ENCODE measurements at places on chromosomes 11 and 22.

DNA sequence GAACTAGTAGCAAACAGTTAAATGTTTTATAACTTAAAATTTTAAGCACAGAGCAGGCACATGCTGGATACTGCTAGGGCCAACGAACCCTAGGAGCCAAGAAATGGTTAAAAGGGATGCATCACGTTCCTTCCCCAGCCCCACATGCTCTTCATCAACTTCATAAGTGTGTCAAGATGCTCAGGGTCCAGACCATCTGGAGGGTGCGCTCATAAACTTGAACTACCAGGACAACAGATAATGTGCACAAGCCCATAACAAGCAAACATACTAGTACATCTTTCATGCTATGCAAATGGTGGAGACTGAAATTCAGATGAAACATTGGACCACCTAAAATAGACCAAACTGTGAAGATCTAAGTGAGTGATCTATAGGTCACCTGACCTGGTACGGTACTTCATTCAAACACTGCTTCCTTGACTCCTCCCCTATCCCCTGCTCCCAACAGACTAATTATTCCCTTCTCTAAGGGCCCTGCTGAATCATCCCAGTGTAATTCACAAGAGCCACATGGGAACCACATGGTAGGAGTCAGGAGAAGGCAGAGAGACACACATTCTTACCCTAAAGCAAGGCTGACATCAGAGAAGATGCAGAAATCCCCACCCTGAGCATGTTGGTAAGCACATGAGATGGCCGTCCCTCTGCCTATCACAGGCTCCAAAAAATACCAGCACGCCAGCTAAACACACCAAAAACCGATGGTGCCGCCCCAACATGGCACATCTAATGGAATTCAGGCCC, 83.9 kb downstream of the ETS1 start:
- no peak for DNase-seq

DNA sequence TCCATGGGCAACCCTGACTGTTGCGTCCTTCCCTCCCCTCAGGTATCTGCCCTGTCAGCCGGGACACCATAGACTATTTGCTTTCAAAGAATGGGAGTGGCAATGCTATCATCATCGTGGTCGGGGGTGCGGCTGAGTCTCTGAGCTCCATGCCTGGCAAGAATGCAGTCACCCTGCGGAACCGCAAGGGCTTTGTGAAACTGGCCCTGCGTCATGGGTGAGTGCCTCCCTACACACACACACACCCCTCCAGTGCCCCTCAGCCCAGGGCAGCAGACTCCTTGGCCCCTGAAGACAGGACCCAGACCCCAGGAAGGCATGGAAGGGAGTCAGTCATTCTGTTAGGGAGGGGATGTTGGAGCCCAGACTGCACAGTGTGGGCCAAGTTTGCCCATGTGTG, 17.9 kb upstream of the UVRAG start:
- DNase-seq, result no peak

DNA sequence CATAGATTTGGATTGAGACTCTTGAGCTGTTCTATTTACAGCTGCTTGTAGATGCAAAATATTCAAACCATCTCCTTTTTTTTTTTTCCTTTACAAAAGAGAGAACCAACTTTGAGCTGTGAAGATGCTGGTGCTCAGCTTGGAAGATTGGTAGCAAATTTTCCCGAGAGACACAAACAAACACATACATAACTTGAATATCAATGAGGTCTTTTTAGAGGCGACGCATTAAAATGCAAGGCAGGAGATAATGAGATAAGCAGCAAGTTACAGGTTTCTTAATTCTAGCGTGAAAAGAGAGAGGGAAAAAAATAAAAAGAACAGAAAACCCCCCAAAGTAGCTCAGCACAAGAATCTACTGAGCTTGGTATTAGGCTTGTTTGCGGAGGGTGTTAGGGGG, 247.0 kb upstream of the SORL1-AS1 start:
- no peak for DNase-seq

GRCh38 chr11:64357904-64358535, 942 bp upstream of the RPS6KA4 start:
- DNase-seq, result no peak

- DNase-seq, result no peak
Measured at GRCh38 chr11:78931891-78932290, 357.2 kb upstream of the NARS2 start.

- DNase-seq, result no peak
Measured at GRCh38 chr11:130449996-130450769, 1.7 kb downstream of the ADAMTS15 start.

DNA sequence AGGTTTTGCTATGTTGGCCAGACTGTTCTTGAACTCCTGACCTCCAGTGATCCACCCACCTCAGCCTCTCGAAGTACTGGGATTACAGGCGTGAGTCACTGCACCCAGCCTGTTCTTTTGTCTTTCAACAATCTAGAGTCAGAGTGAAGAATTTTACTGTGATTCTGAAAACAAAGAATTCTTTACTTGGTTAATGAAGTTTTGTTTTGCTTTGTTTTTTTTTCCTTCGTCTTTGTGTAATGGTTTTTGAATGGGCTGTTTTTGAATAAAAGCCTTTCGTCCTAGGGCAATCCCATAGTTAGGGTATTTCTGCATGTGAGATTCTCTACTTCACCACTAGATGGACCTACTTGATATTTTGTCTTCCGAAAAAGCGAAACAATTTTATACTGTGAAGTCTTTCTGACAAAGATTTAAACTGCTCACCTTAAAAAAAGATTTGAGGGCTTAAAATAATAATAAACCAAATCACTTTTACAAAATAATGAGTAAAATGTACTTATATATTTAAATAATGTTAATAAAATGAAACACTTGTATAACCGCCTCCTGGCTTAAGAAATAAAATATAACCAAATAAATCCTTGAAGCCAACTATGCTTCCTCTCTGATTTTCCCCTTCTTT, 43.4 kb upstream of the SC5D start:
- peak; percentile 68 for DNase-seq

DNA sequence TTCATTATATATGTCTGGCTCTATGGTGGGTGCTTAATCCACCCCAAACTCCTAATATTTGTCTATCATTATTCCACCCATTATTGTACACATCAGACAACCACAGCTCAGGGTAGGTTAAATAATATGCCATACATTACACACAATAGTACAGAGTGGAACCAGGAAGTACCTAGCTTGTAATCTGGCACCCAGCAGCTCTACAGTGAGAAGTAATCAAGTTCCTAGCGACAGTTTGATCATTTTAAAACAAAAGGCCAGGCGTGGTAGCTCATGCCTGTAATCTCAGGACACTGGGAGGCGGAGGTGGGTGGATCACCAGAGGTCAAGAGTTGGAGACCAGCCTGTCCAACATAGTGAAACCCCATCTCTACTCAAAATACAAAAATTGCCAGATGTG, 141.0 kb downstream of the LARGE1 start:
- DNase-seq, result no peak

GRCh38 chr11:69320326-69320725, 26.4 kb downstream of the MYEOV start:
- DNase-seq, result no peak

- DNase-seq, result no peak
Measured at GRCh38 chr11:19843079-19843478, 130.4 kb downstream of the NAV2 start.

GRCh38 chr22:46363611-46364321, 28.3 kb downstream of the TRMU start:
- no peak for DNase-seq

DNA sequence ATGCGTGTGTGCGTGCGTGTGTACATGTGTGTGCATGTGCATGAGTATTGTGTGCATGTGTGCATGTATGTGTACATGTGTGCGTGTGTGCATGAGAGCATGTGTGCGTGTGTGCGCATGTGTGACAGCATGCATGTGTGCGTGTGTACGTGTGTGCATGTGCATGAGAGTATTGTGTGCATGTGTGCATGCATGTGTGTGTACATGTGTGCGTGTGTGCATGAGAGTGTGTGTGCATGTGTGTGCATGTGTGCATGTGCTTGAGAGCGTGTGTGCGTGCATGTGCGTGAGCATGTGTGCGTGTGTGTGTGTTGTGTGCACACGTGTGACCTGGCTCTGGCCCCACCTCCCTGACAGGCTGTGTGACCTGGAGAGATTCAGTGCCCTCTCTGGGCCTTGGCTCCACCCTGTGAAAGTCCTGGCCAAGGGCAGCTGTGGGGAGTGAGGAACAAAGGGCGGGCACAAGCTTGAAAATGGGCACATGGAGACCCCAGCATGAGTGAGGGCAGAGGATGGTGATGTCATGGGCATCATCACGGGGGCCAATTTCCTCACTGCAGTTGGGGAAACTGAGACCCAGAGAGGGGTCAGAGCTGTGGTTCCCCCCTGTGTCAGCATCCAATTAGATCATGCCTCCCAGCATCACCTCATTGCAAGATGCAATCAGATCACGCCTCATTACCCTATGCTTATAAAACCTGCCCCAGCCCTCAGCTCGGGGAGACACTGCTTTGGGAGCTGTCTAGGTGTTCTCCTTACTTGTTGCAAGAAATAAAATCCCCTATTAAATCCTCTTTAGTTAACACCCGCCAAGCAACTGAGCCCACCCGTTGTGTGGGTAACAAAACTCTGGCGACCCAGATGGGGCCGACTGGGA, 658 bp downstream of the ACY3 start:
- no peak for DNase-seq

DNA sequence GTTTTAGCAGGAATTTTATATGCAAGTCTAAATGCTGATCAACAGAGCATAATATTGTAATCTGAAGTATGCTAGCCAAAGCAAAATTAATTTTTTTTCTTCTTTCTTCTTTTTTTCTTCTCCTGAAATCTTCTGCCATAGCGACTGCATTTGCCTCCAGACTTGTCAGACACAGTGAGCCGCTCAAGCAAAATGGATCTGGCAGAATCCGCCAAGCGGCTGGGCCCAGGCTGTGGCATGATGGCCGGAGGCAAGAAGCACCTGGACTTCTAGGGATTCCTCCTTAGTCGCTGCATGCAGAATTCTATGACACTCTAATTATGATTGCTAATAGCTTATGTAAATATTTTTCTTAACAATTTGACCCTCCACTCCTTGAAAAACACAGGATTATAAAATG, 27.9 kb downstream of the PAX6 start:
- DNase-seq, result no peak

GRCh38 chr11:58577555-58578135, 1.2 kb upstream of the ZFP91 start:
- no peak for DNase-seq

DNA sequence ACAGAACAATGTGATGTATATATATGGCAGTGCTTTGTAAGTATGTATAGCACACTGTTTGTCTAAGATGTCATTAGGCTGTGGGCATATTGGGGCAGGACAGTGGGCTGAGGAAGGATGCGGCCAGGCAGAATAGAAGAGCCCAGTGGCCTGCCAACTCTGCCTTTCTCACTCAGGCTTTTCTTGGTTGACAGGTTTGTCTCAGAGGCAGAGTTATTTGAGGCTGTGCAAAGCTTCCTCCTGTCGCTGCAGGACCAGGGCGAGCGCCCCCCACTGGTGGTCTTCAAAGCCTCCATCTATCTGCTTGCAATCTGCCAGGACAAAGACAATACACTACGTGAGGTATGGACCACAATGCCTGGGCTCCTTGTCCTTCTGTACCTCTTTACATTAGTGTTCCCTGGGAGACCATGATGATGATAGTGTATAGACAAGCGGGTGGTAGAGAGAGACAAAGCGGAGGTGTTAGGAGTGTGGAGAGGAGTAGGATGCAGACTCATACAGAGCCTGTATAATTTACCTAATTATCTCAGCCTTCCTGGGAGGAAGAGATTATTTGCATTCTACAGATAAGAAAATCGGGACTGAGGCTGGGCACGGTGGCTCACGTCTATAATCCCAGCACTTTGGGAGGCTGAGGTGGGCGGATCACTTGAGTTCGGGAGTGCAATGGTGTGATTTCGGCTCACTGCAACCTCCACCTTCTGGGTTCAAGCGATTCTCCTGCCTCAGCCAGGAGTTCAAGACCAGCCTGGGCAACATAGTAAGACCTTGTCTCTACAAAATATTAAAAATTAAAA, 37.3 kb upstream of the CCDC134 start:
- no peak for DNase-seq

DNA sequence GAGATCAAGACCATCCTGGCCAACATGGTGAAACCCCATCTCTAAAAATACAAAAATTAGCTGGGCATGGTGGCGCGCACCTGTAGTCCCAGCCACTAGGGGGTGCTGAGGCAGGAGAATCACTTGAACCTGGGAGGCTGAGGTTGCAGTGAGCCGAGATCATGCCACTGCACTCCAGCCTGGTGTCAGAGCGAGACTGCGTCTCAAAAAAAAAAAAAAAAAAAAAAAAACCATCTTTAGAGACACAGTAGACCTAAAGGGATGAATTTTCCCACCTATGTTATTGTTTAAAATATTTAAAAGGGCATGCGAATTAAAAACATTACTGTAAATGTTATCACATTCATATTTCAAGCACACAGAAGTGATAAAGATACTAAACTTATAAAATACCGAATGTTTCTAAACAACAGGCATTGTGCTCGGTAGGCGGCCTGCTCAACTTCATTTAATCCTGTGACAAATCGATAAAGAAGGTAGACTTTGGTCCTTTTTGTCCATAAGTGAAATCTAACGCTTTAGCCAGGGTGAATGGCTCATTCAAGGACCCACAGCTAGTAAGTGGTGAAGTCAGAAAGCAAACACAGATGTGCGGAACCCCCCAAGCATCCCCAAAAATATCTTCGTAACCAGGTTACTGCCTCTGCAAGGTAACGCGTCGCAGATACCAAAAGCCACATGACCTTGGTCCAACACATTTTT, 16.1 kb downstream of the NCAPD3 start:
- DNase-seq, result no peak

DNA sequence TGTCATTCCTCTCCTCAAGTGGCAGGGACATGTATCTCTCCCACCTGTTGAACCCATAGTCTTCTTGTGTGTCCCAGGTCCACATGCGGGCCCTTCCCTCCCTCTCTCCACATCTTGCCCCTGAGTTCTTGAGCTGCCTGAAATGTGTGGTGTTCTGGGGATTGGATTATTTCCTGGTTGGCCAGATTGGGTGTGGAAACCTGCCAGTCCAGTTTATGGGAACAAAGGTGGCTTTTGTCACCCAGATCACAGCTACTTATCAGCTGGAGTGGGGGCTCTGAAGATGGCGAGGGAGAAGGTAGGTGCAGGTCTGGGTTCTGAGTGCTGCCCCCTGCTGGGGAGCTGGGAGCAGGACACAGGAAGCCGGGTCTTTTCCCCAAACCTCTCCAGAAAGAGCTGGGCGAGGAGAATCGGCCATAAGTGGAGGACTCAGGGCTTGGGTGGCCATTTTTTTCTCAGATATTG, 14.2 kb downstream of the DTX4 start:
- no peak for DNase-seq

DNA sequence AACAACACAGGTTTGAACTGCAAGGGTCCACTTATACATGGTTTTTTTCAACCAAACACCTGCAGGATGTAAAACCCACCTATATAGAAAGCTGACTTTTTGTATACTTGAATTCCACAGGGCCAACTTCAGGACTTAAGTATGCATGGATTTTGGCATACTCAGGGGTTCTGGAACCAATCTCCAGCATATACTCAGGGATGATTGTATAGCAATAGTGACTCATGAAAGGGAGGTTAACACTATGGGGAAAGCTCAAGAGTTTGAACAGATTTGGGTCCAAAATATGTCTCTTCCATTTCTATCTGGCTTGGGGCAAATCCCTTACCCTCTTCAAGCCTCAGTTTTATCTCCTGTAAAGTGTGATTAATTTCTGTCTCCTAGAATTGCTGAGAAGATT, 94.9 kb downstream of the MICAL2 start:
- no peak for DNase-seq

GRCh38 chr11:85723088-85723487, 37.1 kb upstream of the CCDC89 start:
- DNase-seq, result no peak

GRCh38 chr11:119673052-119673758, 55.8 kb downstream of the NECTIN1 start:
- no peak for DNase-seq

- no peak for DNase-seq
Measured at GRCh38 chr11:10125522-10126133, 168.4 kb downstream of the SBF2 start.

All from retinal pigment epithelial cell (primary cell).